ENCODE measurements at places on chromosomes 4 and X. TPM values are rescaled to one million over a fixed set of nuclear protein-coding genes. Genes with fewer than 3 reads are reported as not detected.

GRCh38 chr4:52713456-52713937, 37.7 kb downstream of the ERVMER34-1 start:
- DNase-seq: no peak

DNA sequence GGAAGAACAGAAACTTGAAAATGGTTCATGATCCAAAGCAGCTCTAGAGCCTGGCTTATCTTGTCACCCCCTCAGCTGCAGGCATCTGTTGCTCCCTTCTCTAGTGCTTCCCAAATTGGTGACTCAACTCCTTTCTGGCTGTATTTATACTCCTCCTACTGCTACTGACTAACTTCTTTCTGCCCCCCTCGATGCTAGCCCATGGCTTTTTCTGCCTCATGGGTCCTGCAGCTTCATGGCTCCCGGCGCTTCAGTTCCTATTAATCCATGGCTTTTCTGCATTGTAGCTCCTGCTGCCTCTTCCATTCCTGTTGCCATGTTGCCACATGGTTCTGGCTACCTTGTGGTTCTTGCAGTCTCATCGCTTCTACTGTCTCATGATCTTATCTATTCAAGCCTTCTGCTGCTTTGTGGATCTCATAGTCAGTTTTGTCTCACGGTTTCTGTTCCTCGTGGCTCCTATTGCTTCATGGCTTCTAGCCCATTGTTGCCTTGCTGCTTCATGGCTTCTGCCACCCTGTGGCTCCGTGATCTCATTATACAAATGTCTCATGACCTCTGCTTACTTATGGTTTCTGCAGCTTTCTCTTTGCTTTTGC, 48.1 kb downstream of the SMC1A start:
- DNase-seq: peak; percentile 2

Gene IL1RAPL2
- not detected for total RNA-seq

GRCh38 chr4:158535130-158535614, 13.5 kb downstream of the RXFP1 start:
- DNase-seq: no peak

DNA sequence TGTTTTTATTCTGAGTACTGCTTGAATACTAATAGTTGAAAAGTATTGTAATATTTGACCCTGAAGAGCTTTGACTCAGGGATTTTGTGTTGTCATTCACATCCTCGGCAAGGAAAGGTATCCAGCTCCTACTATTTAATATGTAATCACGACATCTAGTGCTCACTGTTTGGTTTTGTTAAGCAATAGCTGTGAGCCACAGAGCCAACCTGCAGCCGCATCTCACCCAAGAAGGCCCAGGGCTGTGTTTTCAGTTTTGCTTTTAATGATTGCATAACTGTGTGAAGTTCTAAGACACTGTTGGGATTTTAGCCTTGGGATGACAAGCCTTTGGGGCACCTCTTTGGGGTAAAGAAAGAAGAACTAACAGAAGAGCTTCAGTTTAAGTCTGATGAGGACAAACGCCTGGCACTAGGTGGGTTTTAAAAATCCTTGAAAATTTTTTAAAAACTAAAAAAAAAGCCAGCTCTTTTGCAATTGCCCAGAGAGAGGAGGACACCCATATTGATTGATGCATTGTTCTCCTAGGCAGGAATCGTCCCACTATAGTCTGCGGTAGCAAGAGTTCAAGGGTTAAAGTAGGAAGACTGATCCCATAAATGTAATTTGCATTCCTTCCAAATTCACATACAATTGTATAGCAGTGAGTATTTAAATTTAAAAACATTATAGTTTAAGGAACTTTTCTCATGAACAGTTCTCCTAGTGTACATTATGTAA, 157.8 kb downstream of the RELL1 start:
- peak; percentile 44 for DNase-seq

Gene NSUN7
- total RNA-seq: not detected

DNA sequence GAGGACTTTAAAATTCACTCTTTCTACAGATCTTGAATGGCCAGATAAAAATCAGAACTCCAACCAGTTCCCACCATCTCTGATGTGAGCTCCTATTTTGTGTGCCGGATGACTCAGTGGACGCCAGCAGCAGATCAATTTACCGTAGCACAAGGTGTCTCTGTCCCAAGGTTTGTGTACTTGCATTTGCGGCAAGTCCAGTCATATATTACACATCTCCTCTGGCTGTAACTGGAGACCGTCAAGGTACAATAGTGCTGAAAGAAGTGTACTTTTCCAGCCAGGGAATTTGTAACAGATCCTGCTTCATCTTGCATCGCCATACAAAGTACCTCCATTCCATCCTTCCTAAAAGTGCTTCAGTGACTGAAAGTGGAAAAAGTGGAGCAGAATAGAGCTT, 108.2 kb upstream of the SORBS2 start:
- DNase-seq: no peak

DNA sequence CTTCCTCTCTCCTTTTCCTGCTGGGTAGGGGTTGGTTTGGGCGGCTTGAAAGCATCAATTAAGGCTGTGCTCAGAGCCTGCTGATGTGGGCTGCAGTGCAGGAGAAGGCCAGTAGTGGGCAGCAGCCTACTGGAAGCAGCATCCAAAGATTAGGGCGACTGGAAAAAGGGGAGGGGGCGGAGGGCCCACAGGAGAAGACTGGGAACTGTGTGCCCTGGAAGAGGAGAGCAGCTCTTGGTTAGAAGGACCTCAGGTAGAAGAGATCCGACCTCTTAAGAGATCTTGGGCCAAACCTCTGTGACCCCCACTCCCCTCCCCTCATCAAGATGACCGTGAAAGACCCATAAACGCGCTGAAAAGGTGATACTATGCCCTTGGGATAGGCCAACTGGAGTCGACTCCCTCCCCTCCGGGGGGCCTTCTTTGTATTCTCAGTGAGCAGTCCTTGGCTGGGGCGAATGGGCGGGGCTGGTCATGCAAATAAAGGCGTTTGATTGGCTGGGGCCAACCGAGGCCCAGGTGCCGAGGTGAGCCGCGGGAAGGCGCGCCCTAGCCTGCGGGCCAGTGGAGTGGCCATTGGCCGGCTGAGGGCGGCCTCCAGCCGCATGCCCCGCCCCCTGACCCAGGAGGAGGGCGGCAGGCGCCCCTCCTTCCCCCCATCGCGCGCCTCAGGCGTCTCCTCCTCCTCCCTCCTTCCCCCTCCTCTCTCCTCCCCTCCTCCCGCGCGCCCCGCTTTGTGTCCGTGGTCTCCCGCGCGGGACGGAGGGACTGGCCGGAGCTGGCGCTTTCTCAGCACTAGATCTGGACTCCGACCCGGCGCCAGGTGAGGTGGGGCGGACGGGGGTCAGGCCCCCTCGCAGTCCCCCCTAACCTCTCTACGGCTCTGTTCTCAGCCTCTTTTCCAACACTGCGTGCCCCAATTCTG, 10.1 kb downstream of the DLG3 start:
- DNase-seq: peak; percentile 51

DNA sequence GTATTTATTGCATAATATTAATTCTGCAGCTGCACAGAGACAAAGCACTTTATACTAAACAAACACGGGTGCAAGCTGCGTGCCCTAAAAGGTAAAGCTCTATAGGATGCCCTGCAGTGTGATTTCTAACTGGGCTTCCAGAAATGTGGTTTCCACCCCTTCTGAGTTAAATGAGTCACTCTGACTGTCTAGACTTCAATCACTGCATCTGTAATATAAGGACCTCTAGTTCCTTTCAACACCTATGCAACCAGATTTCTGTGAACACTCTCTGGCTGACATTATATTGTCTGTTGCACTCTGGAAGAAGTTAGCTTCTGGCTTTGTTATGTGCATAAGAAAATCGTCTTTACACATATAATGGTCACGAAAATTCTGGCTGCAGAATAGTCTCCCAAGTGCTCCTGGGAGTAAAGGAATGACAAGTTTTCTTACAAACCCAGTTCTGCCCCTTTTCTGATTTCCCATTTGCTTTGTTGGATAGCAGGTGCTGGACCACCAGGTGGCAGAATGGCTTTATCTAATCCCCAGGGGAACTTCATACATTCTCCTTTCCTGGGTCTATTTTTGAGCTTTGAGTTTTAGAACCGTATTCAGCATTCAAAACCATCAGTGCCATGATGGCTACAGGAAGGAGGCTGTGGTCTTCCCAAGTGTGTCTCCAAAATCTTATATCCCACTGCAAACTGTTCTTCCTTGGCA, 842.2 kb downstream of the STIM2 start:
- peak; percentile 5 for DNase-seq

DNA sequence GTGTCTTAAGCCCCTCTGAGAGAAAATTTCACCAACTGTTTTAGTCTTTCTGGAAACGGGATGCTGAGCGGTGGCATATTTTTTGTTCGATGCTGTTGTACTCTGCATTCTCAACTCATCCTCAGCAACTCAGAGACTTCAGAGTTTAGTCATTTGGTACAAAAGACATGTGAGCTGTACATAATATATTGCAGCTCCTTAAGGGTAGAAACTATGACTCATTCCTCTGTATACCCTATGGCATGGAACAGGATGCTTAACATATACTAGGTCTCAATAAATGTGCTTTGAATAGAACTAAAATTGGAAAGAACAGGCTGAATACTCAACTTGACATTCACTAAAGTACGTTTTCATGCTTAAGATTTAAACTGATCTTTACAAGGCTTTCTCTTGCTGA, 130.5 kb upstream of the SLITRK2 start:
- no peak for DNase-seq

DNA sequence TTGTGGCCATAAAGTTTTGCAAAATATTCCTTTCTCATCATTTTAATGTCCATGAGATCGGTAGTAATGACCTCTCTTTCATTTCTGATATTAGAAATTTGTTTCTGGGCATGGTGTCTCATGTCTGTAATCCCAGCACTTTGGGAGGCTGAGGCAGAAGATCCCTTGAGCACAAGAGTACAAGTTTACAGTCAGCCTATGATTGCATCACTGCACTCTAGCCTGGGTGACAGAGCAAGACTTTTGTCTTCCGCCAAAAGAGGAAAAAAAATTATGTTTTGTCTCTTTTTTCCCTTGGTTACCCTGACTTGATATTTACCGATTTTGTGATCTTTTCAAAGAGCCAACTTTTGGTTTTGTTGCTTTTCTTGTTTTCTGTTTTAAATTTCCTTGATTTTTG, 10.8 kb upstream of the NKAP start:
- no peak for DNase-seq

Gene CLGN
- total RNA-seq: 0.21 TPM

GRCh38 chrX:112826023-112826422, 14.6 kb downstream of the AMOT start:
- no peak for DNase-seq

Gene HSFX3
- total RNA-seq: not detected

Gene CD38
- total RNA-seq: 0.16 TPM

DNA sequence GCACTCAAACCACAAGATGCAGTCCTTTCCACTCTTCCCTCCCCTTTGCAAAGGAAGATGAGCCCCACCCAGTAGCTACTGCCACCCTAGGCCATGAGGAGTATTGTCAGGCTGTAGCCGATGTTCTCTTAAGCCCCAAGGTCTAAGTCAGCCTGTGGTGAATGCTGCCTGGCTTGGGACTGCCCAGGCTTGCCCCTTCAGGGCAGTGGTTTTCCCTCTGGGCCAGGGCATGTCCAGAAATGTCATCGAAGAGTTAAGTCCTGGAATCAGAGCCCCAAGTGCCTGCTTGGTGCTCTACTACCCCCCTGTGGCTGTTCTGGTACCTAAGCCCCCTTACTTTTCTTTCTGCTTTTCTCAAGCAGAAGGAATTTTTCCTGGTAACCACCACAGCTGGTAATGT, 11.8 kb upstream of the PGK1 start:
- peak; percentile 55 for DNase-seq

DNA sequence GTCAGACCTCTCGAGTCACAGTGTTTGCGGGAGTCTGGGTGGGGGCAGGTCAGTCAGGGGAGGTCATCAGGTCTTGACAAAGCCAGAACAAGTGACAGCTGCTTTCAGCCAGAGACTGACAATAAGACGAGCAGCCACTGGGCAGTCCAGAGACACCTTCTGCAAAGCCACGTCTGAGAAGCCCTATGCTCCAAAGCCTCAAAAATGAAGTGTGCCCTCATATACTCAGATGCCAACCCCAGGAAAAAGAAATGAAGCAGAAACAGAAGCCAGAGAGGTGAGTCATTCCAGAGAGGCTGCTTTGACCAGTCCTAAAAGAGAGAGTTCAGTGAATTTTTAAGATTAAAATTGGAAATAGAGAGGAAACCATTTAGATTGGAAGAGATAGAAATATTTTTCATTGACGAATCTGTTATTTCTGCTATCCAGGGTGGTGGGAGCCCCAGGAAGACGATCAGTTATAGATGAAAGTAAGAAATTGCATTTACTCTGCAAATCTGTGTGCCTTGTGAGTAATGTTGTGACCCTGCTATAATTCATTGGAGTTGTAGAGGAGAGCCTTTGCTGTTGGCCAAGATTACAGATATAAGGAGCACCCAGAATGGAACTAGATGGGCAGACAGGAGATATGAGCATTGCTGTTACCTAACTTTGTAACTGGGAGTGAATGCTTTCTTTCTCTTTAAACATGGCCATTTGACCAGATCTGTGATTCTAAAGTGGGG, 77.9 kb downstream of the LRRC66 start:
- no peak for DNase-seq

DNA sequence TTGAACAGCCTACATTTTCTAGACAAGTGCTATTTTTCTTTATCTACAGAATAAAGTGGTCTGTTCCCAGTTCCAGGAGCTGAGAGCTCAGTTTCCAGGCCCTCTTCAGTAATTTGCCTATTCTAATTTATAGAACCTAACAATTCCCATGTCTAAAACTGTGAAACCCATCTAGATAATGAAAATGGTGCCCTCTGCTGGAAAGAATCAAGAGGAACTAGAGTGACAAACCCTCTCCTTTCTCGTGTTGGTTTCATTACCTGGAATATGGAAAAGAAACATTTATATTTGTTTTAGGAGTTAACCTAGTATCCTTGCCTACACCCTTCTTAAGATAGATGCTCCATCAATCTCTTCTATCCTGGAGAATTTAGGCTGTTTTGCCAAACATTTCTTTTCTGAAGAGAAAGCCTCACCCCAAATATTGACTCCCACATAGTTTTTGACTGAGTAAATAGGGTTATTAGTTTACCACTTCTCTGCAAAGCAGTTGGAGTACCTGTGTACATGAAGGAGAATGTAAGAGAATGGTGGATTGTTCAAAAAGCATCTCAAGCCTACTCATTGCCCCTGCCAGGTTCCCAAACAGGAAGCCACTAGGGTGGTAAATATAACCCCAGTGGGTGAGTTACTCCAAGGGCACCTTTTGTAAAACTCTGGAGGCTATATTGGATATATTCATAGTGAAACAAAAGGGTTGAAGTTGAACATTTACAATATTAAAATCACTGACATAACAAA, 121.6 kb downstream of the RASL11B start:
- DNase-seq: peak; percentile 71

Gene ITM2A
- total RNA-seq: 51.7 TPM

Gene SLC9B1
- 1.3 TPM for total RNA-seq

Gene RHOH
- not detected for total RNA-seq

GRCh38 chrX:132738951-132739350, 219.5 kb downstream of the HS6ST2 start:
- DNase-seq: no peak

Gene GAGE12F
- 0.66 TPM for total RNA-seq

Gene STEEP1
- 64.5 TPM for total RNA-seq

Measured in SK-MEL-5 (cell line).